ENCODE measurements at places on chromosomes 7 and 10. TPM values are rescaled to one million over a fixed set of nuclear protein-coding genes. Genes with fewer than 3 reads are reported as not detected.

Gene FFAR4
- 0.16 TPM for total RNA-seq

- DNase-seq, result no peak
Measured at GRCh38 chr7:139748373-139748765, 29.4 kb downstream of the HIPK2 start.

Gene PAPSS2
- total RNA-seq, result 8.6 TPM

DNA sequence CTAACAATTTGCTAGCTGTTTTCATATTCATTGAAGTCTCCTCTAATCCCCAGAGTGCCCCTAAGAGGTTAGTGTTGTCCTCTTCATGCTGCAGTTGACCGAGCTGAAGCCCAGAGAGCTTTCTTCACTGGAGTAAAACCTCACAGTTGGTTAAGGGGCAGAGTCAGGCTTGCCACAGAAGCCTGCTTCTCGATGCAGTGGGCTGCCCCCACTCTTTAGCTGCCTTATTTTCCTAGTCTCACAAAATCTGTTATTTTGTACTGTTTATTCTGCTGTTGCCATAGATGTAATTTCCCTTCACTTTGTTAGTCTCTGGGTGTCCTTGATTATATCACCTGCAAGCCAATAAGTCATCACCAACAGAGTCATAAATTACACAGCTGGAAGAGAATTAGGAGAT lies 56.3 kb upstream of the ZPBP start:
- no peak for DNase-seq

DNA sequence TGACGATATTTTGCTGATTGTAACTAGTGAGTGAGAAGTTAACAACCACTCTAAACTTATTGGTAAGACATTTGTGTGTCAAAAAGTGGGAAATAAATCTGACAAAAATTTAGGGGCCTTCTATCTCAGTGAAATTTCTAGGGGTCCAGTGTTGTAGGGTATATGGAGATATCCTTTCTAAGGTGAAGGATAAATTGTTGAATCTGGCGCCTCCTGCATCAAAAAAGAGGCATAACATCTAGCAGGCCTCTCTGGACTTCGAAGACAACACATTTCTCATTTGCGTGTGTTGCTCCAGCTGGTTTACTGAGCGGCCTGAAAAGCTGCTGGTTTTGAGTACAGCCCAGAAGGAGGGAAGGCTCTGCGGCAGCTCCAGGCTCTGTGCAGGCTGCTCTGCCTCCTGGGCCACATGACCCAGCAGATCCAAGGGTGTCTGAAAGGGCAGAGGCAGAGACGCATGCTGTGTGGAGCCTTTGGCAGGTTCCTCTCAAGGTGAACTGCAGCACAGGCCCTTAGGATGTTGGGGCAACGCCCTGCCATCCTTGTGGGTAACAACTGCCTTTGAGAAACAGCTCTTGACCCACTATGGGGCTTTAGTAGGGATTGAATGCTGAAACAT lies 72.4 kb downstream of the LMBR1 start:
- DNase-seq, result no peak

Gene ELN
- total RNA-seq, result 33.2 TPM

Gene SLC26A3
- total RNA-seq, result not detected

Gene TMEM213
- not detected for total RNA-seq

Gene WDR86
- 0.48 TPM for total RNA-seq

Gene CALML5
- total RNA-seq, result not detected

DNA sequence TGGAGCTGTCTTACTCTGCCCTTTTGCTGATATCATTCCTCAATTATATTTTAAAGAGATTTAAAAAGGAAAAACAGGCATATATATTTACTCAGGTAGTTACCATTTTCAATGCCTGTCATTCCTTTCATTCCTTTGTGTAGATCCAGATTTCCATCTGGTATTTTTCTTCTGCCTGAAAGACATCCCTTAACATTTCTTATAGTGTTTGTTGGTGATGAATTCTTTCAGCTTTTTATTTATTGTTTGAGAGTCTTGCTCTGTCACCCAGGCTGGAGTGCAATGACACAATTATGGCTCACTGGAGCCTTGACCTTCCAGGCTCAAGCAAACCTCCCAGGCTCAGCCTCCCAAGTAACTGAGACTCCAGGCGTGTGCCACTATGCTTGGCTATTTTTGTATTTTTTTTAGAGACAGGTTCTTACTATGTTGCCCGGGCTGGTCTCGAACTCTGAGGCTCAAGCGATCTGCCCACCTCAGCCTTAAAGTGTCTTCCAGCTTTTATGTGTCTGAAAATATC lies 5.6 kb upstream of the POM121 start:
- no peak for DNase-seq

Gene PFKFB3
- 24.7 TPM for total RNA-seq

DNA sequence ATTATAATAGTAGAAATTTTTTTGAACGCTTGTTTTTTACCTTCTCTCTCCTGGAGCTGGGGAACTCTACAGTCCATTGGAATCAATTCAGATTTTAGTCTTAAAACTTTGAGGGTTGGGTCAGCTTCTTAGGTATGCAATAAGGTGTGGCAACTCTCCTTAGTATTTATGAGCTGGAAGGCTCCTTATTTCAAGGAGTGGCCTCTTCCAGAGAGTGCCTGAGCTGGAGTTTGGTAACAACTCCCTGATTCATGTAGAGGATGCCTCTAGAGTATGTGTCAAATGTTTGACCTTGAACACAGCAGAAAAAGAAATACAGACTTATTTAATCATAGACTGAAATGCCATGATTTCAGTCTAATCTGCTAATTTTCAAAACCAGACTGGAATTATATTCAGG lies 11.1 kb downstream of the CDK14 start:
- DNase-seq, result no peak

- DNase-seq, result no peak
Measured at GRCh38 chr10:84342584-84342983, 14.2 kb downstream of the CCSER2 start.

DNA sequence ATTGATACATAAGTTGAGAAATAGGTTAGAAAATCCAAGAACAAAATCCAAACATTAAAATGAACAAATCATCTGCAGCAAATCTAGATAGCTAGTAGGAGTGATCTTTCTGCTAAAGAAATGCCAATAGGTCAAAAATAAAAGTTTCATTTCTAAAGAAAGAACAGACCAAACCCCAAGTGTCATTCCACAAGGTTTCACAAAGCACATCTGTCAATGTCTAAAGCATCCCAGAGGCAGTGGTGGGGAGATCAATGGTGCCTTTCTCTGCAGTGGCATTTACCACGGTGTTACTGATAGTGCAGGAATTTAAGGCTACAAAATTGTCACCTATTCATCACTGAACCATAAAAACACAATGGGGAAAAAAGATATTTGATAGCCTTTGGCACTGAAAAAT lies 147.9 kb downstream of the PARD3 start:
- DNase-seq, result no peak

DNA sequence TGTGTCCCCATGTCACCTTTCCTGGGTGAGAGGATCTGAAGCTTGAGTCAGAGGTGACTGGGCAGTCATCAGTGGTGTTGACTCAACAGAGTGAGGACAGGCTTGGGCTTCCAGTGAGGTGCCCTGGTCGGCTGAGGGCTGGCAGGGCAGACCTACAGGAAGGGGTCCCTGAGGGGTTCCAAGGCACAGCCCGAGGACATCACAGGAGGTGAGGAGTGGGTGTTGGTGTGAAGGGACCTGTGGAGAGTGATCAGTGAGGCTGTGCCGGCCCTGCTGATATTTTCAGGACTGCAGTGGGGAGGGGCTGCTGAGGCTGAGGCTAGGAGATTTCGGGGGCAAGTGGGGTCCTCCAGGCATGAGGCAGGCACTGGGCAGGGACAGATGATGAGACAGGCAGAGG lies 545.5 kb downstream of the TCERG1L start:
- no peak for DNase-seq

Gene HYCC1
- 35.0 TPM for total RNA-seq

Gene GNGT1
- total RNA-seq, result not detected

GRCh38 chr10:51204701-51205100 lies 130.4 kb downstream of the PRKG1 start:
- DNase-seq, result no peak

Gene VAX1
- total RNA-seq, result not detected

- DNase-seq, result no peak
Measured at GRCh38 chr7:114910787-114911186, 11.1 kb upstream of the MDFIC start.

Gene NKX2-3
- not detected for total RNA-seq

DNA sequence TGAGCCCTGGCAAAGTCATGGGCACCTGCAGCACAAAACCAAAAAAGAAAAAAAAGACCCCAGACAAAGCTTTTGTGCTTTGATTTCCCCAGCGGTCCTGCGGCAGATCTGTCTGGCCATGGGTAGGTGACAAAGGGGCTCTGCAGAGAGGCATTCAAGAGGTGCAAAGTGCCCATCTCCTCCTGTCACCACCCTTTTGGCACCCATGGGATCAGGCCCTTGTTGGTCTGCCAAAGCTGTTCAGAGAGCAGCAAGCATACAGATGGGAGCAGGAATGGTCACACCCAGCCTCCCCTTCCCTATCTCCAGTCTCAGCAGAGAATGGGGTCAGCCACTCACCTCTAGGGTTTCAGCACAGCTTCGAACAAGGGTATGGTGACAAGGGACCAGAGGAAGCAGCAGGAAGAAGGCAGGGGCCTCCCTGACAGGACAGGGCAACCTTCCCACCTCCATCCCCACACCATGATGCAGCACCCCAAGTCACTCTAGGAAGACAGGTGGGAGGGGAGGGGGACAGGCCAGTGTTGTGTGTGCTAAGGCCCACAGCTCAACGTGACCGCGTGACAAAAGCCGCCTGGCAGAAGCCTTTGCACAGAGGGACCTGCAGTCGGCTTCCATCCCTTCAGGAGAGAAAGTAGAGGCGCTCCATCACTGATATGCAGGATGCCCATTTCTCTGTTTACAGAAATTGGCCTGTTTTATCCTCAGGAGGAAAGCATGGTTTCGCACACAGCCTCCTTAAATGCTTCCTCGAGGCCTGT lies 6.3 kb downstream of the CAMK2G start:
- DNase-seq, result no peak

GRCh38 chr10:104540181-104540580 lies 100.9 kb upstream of the SORCS3 start:
- no peak for DNase-seq

DNA sequence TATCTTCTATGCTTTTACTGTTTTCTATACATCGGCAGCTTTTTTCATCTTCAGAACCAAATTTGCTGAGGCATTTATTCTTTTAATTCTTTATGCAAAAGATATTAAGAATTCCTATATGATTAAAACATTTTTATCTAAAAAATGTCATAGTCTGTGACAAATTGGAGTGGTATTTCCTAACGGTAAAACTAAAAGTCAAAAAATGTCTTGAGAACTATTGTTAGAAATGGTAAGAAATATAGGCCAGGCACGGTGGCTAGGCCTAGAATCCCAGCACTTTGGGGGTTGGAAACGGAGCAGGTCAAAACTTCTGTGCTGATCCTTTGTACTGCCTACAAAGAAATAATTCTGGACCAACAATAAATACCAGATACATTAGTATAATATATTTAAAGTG lies 57.7 kb upstream of the PRR15 start:
- DNase-seq, result no peak

GRCh38 chr7:15197042-15197977 lies 294.8 kb upstream of the DGKB start:
- DNase-seq, result no peak

- peak; percentile 31 for DNase-seq
Measured at GRCh38 chr7:359766-360361, 69.9 kb downstream of the FOXL3 start.

GRCh38 chr10:45354261-45354660 lies 19.8 kb upstream of the ALOX5 start:
- DNase-seq, result peak; percentile 61

Gene BICC1
- total RNA-seq, result 6.1 TPM

- DNase-seq, result no peak
Measured at GRCh38 chr7:130961128-130961601, 227.2 kb upstream of the KLF14 start.

DNA sequence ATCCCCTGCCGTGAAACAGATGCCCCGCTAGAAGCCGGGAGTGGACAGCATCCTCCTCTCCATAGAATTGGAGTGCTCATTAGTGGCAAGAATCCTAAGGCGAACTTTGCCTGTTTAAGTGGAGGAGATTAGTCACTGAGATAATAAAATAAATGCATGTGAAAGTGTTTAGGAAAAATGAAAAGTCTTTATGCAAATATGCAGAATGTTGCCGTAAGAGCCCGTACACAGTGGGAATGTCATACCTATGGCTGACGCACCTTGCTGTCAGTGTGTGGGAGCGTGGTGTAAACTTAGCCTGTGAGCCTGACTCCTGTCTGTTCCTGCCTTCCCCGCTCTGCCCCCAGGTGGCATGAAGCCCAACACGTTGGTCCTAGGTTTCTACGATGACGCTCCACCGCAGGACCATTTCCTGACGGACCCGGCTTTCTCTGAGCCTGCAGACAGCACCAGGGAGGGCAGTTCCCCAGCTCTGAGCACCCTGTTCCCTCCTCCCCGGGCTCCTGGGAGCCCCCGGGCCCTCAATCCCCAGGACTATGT lies 1.7 kb upstream of the TRIP6 start:
- no peak for DNase-seq

Gene FAM24A
- not detected for total RNA-seq

- no peak for DNase-seq
Measured at GRCh38 chr10:48768926-48769325, 84.3 kb downstream of the WDFY4 start.

DNA sequence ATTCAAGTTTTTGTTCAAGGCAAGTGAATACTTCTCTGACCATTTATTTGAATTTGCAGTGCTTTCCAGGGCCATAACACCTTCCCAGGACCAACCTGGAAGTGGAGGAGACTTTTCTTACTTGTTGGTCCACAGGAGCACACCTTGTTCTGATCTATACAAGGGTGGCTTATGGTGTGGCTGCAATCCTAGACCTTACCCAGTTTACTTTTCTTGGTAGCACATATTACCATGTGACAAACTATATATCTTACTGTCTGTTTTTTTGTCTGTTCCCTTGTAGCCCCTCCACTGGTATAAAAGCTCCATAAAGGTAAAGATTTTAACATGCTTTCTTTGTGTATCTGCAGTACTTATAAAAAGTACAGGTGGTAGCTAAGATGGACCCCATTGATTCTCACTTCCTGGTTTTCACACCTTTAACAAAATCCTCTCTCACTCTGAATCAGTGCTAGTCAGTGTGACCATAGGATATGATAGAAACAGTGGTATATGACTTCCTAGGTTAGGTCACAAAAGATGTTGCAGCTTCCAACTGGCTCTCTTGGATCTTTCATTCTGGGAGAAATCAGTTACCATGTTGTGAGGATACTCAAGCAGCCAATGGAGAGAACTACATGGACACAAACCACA lies 5.6 kb upstream of the ASB4 start:
- DNase-seq, result no peak

- DNase-seq, result no peak
Measured at GRCh38 chr7:128022631-128023532, 8.4 kb downstream of the LRRC4 start.

- DNase-seq, result no peak
Measured at GRCh38 chr7:103093429-103093828, 18.5 kb downstream of the ARMC10 start.

- DNase-seq, result no peak
Measured at GRCh38 chr7:26440233-26441001, 148.8 kb downstream of the SNX10 start.

- DNase-seq, result no peak
Measured at GRCh38 chr7:20383351-20383750, 52.7 kb downstream of the ITGB8 start.

Gene MEST
- total RNA-seq, result 6.4 TPM

Gene UNCX
- total RNA-seq, result not detected

GRCh38 chr7:157337316-157338149 lies 729 bp downstream of the DNAJB6 start:
- DNase-seq, result peak; percentile 74

Gene IL6
- total RNA-seq, result 1.0 TPM

Gene MICU1
- 41.0 TPM for total RNA-seq
